Stimulated activated CD4-positive, alpha-beta T cell treated with anti-CD3 and anti-CD28 coated beads, Interleukin-12 subunit alpha, Interleukin-12 subunit beta, amount 100 ng/mL, for 4 hours (primary cell): ENCODE measurements at places on chromosomes 2 and 18.

- DNase-seq = no peak
Measured at GRCh38 chr2:10460366-10460796, 12.3 kb upstream of the ODC1 start.

- DNase-seq = no peak
Measured at GRCh38 chr2:159968279-159968900, 94.0 kb downstream of the PLA2R1 start.

GRCh38 chr2:239467281-239467955 is 66.6 kb upstream of the HDAC4 start:
- DNase-seq = no peak

DNA sequence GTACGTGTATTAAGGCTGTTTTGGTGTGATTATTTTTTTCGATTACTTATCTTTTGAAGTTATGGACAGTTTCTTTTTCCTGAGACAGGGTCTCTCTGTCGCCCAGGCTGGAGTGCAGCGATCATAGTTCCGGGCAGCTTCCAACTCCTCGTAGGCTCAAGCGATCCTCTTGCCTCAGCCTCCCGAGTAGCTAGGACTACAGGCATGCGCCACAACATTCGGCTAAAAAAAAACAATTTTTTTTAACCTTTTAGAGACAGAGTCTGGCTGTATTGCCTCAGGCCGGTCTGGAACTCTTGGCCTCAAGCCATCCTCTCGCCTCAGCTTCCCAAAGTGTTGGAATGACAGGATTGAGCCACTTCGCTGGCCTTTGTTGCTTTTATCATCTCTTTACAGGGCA is 945 bp downstream of the HAT1 start:
- DNase-seq = no peak

GRCh38 chr2:47486841-47487497 is 84.0 kb downstream of the MSH2 start:
- no peak for DNase-seq

DNA sequence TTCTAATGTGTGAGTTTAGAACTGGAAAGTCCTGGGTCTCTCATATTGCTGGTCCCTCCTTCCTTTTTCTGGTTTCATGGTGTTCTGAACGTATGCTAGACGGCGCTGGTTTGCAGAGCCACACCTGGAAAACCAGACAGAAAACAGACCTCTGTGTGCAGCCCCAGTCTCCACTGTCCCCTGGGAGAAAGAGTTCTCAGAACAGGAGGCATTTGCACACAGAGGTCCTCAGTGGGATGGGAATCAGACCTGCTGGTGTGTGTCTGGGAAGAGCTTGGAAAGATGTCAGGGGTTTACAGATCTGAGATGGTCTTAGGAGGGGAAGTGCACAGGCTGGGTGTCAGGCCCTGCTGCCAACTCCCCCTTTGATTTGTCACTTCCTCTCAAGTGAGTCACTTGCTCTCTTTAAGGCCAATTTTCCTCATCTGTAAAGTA is 14.9 kb upstream of the MBP start:
- DNase-seq = no peak

GRCh38 chr18:76444446-76445105 is 50.5 kb downstream of the ZNF516 start:
- DNase-seq = no peak

DNA sequence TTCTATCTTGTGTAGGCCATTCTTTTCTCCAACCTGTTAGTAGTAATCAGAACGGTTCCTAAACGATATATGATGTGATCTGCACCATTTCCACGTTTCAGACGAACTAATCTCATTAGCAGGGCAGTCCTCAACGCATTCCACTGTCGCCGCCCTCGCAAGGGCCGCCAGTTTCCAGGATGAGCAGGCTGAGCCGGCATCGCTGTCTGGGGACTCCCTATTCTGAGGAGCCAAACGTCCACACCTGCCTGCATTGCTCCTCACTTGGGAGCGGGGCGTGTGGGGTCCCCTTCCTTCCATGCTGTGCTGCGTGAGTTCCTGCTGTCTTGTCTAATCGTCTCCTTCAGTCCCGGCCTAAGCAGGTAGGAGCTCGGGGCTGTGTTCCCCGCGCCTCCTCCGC is 76.6 kb downstream of the PSMG2 start:
- DNase-seq = no peak

DNA sequence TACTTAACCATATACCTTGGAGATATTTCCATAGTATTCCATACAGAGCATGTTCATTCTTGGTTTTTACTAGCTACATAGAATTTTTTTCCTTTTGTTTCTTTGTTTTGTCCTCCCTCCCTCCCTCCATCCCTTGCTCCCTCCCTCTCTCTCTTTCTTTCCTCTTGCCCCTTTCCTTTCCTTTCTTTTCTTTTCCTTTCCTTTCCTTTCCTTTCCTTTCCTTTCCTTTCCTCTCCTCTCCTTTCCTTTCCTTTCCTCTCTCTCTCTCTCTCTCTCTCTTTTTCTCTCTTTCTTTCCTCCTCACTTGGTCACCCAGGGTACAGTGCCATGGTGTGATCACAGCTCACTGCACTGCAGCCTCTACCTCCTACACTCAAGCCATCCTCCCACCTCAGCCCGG is 28.3 kb downstream of the RPL37A start:
- no peak for DNase-seq

GRCh38 chr2:235449568-235449967 is 44.3 kb upstream of the AGAP1 start:
- no peak for DNase-seq

DNA sequence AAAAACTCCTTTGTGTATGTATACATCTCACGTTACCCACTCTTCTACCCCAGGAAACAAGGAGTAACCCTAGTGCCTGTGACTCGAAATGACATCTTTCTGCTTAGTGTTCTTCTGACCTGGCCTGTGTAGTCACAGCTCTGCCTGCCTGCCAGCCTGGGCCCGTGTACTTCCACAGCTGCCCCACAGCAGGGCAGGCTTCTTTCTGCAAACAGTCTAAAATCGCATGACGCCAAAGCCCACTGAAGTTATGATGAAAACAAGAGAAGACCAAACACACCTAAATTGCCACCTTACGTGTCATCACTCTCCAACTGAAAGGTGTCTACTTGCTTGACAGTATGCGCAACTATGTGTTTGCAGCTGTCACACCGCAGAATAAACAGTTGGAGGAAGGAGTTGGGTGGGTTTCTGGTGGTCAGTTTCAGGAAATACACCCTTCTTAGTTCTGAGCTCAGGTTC is 1.5 kb downstream of the GAREM1 start:
- no peak for DNase-seq

GRCh38 chr2:130762031-130762909 is 6.9 kb downstream of the AMER3 start:
- no peak for DNase-seq
